Upper lobe of right lung (tissue), 1 donor: ENCODE measurements at places on chromosomes 4 and X.

DNA sequence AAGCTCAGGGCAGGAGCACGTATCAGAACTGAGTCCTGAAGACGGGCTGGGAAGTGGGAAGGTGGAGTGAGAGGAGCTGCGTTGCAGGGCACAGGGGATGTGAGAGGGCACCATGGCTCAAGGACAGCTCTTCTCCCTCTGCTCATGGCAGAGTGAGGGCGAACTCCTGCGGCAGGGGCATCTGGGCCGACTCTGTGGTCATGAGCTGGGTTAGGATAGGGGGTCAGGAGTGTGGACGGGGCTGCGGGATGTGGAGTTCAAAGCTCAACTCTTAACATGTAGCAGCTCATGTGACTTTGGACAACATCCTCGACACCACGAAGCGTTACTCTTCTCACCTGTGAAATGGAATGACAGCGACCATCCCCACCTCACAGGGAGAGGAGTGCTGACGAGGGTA is 19.4 kb upstream of the SORCS2 start:
- no peaks in the 10 kb centered on the region for H3K27me3 ChIP-seq
- no peak overlapping the region for H3K27ac ChIP-seq
- no peaks in the 10 kb centered on the region for H3K36me3 ChIP-seq
- DNase-seq = peak; percentile 40

DNA sequence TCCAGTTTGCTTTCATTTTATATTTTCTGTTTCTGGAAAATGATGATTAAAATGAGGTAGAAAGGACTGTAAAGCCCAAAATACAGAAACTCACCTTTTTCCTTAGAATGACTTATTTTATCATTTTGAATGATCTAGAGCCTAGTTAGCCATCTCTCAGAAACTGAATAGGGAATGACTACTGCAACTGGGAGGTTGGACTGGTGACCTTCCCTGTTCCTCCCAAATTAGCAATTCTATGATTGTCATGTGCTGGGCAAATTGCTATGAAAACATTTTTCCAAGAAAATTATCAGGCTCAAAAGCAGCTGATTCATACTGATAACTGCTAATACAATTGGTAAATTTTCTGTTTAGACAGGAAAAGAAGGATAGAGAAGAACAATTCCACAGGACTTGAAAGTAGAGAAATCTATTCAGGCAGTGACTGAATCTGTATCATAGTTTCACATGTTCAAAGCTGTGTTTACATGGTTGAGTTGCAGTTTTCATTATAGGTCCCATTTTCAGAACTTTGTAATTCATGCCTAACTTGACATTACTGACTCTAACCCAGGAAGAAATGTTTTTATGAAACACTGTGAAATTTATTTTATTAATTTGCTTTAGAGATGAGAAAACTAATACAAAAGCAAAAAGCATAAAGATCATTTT is 43.4 kb upstream of the SEC24B start:
- no peak overlapping the region for H3K27ac ChIP-seq
- no peaks in the 10 kb centered on the region for H3K27me3 ChIP-seq
- no peak for DNase-seq
- H3K4me1 ChIP-seq = no peaks in the 10 kb centered on the region

GRCh38 chr4:163816494-163816893 is 322.0 kb downstream of the TMA16 start:
- H3K4me1 ChIP-seq = no peaks in the 10 kb centered on the region
- no peak overlapping the region for H3K27ac ChIP-seq
- H3K36me3 ChIP-seq = no peaks in the 10 kb centered on the region
- no peak overlapping the region for H3K4me3 ChIP-seq

- H3K4me1 ChIP-seq = peaks cover 3% of the 10 kb centered on the region
- H3K27me3 ChIP-seq = no peaks in the 10 kb centered on the region
- H3K4me3 ChIP-seq = no peak overlapping the region
- no peak overlapping the region for H3K27ac ChIP-seq
- H3K36me3 ChIP-seq = no peaks in the 10 kb centered on the region
Observed at GRCh38 chr4:81647388-81647787, 175.7 kb upstream of the RASGEF1B start.

DNA sequence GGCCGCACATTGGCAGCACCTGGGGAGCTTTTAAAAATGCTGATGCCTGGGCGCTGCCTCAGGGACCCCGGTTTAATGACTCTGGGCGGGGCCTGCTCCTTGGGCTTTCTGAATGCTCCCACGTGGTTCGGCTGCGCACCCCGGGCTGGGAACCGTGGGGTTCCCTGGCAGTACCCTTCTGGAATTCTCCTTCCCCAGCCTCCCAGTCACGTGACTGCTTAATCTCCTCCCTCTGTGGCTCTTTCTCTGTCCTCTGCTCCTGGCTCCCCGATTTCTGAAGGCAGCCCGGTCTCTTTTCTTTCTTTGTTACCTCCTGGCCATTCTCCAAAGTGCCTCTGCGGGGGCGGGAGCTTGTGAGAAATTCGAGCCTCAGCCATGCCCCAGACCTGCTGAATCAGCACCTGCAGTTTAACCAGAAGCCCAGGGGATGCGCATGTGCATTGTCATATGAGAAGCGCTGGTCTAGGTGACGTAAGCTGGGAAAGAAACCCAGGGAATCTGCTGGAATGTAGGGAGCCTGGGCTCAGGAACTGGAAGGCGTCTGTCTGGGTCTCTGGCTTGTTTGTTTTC is 16.6 kb downstream of the CLCN4 start:
- no peak for DNase-seq
- no peaks in the 10 kb centered on the region for H3K36me3 ChIP-seq
- H3K27me3 ChIP-seq = no peaks in the 10 kb centered on the region
- no peak overlapping the region for H3K27ac ChIP-seq

DNA sequence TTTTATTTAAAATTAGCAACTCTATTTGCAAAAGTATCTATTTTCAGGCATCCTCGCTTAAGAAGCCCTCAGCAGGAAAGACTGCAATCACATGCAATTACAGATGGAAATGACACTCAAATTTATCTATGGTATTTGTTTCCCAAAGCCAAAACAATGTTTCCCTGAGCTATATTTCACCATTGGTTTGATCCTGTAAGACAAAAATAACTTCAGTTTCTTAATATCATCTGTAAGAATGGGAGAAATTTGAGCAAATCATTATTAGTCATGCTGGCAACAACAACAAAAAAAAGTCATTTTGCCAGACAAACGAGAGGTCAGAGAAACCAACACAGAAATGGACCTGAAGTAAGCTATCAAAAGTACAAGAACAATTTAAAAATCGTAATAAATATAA is 204.1 kb downstream of the NR3C2 start:
- H3K4me1 ChIP-seq = no peaks in the 10 kb centered on the region
- no peak overlapping the region for H3K27ac ChIP-seq
- no peaks in the 10 kb centered on the region for H3K36me3 ChIP-seq

- DNase-seq = no peak
- H3K4me1 ChIP-seq = no peaks in the 10 kb centered on the region
- no peaks in the 10 kb centered on the region for H3K36me3 ChIP-seq
- no peak overlapping the region for H3K27ac ChIP-seq
- no peaks in the 10 kb centered on the region for H3K27me3 ChIP-seq
Observed at GRCh38 chrX:55981603-55982002, 250.6 kb upstream of the KLF8 start.
